A172 (cell line): ENCODE measurements at places on chromosomes 2 and 18. TPM values are rescaled to one million over a fixed set of nuclear protein-coding genes. Genes with fewer than 3 reads are reported as not detected.

DNA sequence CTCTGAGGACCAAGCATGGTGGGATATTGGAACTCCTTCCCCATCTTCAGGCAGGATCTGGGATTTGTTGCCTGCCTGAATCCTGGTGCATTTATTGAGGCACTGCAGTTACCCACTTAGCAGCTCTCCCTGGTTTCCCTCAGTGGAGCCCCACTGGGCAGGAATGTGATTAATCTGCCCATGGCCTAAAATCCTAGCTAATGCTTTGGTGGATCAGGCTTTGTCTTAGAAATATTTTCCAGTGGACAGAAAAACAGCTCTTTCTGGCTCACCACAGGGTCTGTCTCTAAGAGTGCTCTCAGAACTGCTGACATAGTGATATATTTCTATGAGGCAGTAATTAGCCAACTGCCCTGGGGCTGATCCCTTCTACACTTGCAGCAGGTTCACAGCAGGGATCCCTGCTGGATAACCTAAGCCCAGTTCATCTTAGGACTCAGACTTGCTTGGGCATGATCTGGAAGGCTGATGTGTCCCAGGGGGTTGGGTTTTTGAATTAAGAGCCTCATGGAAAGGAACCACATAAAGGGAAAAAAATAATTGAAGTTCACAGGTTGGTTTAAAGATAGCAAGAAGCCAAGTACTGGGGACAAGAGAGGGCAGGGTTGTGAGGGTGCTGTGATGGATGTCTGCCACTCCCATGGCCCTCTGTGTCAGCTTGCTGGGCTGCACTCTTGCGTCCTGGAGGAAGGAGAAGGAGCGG is 44.3 kb upstream of the ZDBF2 start:
- peak; percentile 75 for DNase-seq

DNA sequence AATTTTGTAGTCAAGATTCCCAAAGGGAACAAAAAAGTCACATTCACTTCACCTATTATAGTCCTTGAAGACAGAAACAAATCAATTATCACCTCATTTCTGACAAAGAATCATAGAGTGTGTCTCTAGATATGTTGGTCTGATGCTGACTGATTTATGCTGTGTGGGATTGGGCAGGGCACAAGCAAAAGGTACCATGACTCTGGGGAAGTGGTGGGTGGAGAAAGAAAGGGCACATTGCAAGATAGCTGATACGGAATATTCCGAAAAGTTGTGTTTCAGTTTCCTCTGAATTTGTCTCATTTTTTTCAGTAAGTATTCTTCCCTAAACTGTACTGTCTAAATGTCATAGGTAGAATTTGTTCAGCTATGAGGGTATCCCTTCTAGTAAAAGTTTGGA is 268.0 kb downstream of the MREG start:
- no peak for DNase-seq

Gene MATN3
- total RNA-seq: 13.4 and 16.1 TPM in 2 replicates

- no peak for DNase-seq
Measured at GRCh38 chr2:228224410-228224809, 42.9 kb upstream of the SPHKAP start.

DNA sequence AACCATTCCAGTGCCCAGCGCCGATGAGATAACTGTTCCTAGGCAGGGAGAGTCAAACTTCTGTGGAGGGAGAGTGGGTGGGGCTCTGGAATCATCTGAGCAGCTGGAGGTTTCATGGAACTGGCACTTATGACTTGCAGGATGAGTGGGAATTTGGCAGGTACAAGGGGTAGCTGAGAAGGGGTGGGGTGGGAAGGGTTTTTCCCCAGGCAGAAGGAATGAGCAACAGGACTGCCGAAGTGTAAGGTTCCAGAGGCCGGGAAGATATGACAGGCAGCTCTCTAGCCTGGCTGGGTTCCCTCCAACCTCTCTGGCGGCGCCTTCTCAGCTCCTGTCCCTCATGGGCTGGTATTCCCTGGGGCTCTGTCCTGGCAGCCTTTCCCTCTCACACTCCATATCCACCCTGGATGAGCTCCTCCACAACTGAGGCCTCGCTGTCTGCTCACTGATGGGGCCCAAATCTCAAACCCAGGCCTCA is 2.5 kb upstream of the TET3 start:
- DNase-seq: peak; percentile 21

DNA sequence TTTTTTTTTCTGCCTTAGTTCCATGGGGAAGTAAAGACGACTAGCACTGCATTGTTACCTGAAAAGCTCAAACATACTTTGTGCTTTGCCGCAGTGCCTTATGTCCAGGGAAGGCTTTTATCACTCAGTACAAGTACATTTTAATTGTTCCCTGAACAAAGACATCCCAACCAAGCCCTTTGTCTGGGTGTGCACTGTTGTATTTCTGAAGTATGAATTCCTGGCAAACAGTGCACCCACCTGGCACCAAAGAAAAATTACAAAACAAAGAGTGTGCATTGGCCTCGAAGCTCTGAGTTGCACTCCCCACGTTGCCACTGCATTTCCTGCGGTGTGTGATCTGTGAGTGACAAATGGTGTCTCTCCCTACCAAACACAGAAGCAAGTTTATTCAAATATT is 858.5 kb upstream of the PIK3C3 start:
- peak; percentile 81 for DNase-seq

GRCh38 chr2:119749477-119750012 is 10.2 kb upstream of the PTPN4 start:
- peak; percentile 46 for DNase-seq

Gene PROKR1
- total RNA-seq: not detected in 2 replicates

GRCh38 chr2:227368574-227368973 is 10.5 kb downstream of the TM4SF20 start:
- no peak for DNase-seq

Gene MTCL1
- total RNA-seq: 33.6 and 39.6 TPM in 2 replicates

Gene CTAGE1
- total RNA-seq: not detected in 2 replicates

Gene LDAH
- 20.1 and 25.0 TPM in 2 replicates for total RNA-seq

Gene CENPA
- total RNA-seq: 35.8 and 44.3 TPM in 2 replicates

- DNase-seq: peak; percentile 19
Measured at GRCh38 chr18:2846636-2847316, at the start of gene EMILIN2. TSS of gene EMILIN2 (plus strand) at chr18:2847006. CDS start at chr18:2847189, 183 bp downstream.

Gene SLC11A1
- 0.19 TPM in 1 of 2 replicates, not detected in the other for total RNA-seq

DNA sequence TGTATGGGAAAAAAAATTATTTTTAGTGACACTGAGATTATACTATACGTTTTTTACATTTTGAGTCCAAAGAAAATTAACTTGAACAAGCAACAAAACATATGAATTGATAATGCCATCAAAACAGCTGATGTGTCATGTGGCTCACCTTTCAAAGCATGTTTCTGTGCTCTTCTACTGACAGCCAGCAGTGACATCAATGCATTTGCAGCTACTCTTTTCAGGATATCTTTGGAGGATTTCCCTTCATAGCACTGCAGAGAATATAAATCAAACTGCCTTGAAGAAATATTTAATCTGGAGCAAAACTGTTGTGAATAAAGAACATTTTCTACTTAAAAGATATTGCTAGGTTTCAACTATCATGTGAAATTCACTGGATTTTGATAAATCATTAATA is 83.1 kb upstream of the CD226 start:
- no peak for DNase-seq

DNA sequence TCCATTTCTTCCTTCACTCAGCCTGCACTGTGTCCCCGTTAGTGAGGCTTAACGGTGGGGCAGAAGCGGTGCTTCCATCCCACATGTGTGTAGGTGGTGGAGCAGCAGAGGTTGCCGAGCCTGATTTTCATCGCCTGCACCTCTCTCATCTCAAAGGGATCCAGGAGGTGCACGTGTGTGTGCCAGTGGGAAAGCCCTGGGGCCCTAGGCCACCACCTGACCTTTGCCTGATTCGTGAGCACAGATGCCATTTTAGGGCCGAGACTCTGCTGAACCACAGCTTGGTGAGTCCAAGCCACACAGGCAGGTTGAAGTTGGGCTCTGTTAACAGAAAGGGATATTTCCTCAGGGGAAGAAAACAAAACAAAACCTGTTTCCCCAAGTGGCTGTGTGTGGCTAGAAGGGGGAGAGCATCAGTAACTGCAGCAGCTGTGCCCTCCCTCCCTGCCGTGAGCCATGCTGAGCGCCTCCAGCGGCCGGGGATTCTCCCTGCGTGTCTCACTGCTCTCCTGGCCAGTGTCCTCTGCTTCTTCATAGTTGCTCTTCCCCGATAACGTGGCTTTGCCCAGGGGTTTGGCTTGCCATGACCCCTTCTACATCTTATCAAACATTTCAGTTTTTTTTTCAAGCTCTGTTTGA is 81.5 kb downstream of the MAPRE2 start:
- DNase-seq: no peak

- no peak for DNase-seq
Measured at GRCh38 chr2:236396818-236397350, 132.7 kb upstream of the ASB18 start.

Gene ICOS
- total RNA-seq: not detected in 2 replicates

- no peak for DNase-seq
Measured at GRCh38 chr18:8816816-8817215, 111.5 kb downstream of the MTCL1 start.

- no peak for DNase-seq
Measured at GRCh38 chr2:25347846-25348245, 6.1 kb upstream of the DNMT3A start.
